ENCODE measurements at places on chromosomes 11 and 22.

DNA sequence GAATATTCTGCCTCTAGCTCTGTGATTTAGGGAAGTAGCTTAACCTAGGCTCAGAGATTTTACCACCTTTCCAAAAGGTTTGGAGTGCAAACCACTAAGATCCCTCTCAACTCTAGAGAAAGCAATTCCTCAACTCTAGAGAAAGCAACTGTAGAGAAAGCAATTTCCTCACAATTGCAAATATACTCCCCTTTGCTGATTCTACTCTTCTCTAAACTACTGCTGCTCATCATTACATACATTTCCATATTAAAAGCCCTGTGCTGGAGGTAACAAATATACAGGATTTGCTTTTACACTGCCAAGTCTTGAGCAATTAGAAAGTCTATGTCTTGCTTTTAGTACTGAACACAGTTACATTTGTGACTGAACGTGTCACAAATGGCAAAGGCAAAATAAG is 48.2 kb downstream of the ALG9 start:
- no peak for DNase-seq

DNA sequence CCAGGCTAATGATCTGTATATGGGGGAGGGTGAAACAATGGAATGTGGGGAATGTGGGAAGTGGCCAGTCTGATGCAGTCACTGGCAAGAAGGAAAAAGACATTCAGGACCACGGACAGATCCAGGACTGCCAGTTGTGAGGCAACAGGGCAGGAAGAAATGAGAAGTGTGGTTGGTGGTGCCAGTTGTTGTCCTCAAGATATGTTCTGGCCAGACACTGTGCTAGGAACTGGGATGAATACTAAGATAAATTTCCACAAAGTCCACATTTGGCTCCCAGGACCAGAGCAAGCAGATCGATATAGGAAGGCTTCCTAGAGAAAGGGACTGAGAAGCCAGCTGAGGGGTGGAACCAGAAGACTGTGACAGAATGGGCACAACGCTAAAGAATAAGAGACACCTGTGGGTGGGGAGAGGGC is 6.8 kb upstream of the TPBGL start:
- peak; percentile 42 for DNase-seq

DNA sequence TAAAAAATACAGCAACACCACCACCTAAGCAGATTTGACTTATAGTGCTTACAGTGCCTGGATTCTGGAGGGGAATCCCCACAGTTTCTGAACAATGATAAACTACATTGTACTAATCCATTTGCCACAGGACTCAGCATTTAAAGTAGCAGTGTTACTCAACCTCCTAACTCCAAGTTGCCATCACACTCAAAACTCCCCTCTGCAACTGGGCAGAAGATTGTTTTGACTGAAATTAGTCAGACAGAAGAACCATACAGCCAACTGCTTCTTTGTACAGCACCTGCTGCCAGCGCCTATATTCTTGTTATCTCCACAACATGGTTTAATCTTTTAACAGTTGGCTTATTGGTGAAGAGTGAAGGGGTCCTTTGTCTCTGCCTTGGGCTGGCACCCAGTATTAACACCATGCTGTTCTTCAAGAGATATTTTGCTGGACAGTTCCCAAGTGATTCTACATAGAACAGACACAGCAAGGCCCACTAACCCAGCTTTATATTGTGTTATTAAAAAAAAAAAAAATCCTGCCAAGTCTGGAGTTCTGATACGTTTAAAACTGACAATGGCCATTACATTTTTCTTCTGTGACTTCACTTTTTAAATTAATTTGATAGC is 273.2 kb downstream of the DCDC1 start:
- no peak for DNase-seq

- peak; percentile 39 for DNase-seq
Observed at GRCh38 chr11:2580571-2581001, 119.2 kb downstream of the KCNQ1OT1 start.

DNA sequence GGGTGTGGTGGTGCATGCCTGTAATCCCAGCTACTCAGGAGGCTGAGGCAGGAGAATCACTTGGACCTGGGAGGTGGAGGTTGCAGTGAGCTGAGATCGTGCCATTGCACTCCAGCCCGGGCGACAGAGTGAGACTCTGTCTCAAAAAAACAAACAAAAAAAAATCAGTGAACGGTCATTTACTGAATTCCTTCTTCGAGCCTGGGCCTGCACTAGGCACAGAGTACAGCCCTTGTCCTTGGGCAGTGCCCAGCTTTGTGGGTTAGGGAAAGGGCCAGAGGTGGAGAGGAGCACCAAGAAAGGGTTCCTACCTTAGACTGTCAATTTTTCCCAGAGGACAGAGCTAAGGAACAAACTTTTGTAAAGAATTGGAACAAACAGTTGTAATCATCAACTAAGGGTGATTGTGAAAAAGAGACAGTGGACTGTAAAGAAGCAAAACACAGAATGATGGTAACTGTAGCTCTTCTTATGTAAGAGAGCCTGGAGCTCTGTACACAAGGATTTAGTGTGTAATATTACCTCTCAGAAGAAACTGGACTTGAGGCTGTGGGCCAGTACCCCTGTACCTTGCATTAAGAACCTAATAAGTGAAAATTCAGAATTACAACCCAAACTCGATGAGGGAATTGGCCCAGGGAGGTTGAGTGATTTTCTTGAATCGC is 10.8 kb downstream of the GVQW3 start:
- no peak for DNase-seq

GRCh38 chr11:9004183-9004926 is 554 bp upstream of the NRIP3 start:
- no peak for DNase-seq

All from CD8-positive, alpha-beta T cell (primary cell).